ENCODE measurements at places on chromosomes 5 and 9. TPM values are rescaled to one million over a fixed set of nuclear protein-coding genes. Genes with fewer than 3 reads are reported as not detected.

DNA sequence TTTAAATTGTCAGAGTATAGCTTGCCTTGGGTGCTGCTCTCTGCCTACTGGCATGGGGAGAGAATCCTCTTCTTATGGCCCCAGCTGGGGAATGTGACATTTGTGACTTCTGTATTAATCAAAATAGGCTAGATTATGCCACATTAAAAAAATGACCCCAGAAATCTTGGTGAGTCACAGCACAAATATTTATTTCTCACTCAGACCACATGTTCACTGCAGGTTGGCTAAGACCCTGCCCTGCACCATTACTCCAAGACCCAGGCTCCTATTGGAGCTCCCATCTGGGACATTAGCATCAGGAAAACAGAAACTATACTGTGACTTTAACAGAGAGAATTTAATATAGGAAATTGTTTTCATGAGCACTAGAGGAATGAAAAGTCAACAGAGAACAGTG is 16.6 kb upstream of the WHRN start:
- no peak for DNase-seq

CDH12 gene
- 0.40 TPM for polyA plus RNA-seq

TMEM161B gene
- 11.8 TPM for polyA plus RNA-seq

GRCh38 chr9:13896922-13897835 is 416.8 kb downstream of the NFIB start:
- DNase-seq, result no peak

DNA sequence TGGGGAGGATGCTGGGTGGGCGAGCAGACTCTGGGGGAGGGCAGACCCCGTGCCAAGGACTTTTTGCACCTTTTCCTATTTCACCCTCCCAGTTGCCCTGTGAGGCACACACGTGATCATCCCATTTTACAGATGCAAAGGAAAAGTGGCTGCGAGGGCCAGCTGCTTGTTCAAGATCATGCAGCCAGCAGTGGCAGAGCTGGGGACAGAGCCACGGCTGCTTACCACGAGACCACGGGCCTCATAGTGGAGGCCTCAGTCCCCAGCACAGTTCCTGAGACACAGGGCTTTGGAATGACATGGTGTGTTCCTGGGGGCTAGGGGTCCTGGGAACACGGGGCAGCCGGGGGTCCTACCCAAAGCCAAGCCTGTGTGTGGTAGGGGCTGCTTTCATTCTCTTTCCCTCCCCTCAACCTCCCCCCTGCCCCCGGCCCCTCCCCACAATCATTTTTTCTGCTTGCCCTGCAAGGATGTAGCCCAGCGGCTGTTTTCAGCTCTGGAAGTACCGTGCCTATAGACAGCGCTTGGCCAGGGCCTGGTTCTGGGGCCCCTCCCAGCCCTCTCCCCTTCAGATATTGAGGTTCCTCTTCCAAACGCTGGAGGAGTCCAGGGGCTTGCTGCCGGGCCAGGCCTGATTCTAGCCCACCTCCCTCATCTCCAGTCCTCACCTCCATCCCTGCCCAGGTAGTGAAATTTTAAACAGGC is 58.5 kb upstream of the IER5L start:
- no peak for DNase-seq

THBS4 gene
- polyA plus RNA-seq, result 116 TPM

- no peak for DNase-seq
Measured at GRCh38 chr9:751137-752051, 90.1 kb upstream of the DMRT1 start.

All from hindlimb muscle (tissue), 1 donor.